Chondrocyte (in vitro differentiated cells): ENCODE measurements at places on chromosomes 5 and 9.
A peak's percentile ranks its signal among the peaks of the same experiment; 100 is the strongest.

GRCh38 chr9:81519816-81520495 lies 169.4 kb downstream of the TLE1 start:
- no peak for DNase-seq

DNA sequence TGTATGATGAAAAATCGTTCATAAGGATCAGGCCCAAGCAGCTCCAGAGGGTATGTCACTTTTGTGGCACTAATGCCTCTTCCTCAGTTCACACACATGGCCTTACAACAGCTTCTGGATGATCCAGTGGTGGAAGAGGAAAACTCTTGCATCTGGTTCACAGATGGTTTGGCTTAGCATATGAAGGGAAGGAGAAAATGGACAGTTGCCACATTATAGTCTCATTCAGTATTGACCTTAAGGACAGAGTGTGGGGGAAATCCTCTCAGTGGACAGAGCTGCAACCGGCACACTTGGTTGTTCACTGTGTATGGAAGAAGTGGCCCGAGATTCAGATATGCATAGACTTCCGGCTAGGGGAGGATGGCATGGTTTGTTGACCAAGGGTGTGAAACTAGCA lies 22.8 kb downstream of the C9orf57 start:
- no peak for DNase-seq

- DNase-seq: no peak
Measured at GRCh38 chr5:158538506-158539074, 561.1 kb downstream of the EBF1 start.

GRCh38 chr9:89793551-89793950 lies 188.7 kb downstream of the GADD45G start:
- DNase-seq: no peak

DNA sequence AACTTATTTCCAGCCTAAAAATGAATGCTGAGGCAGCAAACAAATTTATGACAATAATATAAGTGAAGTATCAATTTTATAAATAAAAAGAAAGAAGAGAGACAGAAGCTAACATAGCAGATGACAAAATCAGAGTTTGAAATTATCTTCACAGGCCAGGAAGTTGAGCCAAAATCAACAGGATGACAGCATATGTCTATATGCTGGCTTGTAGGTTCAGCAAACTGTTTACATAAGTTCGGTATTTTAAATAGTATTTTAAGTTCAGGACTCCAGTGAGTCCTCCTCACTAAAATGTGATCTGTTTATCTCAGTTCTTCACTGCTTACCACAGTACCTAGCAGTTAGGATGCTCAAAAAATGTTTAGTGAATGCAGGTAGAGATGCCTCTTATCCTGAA lies 359.6 kb upstream of the SMC2 start:
- DNase-seq: no peak

DNA sequence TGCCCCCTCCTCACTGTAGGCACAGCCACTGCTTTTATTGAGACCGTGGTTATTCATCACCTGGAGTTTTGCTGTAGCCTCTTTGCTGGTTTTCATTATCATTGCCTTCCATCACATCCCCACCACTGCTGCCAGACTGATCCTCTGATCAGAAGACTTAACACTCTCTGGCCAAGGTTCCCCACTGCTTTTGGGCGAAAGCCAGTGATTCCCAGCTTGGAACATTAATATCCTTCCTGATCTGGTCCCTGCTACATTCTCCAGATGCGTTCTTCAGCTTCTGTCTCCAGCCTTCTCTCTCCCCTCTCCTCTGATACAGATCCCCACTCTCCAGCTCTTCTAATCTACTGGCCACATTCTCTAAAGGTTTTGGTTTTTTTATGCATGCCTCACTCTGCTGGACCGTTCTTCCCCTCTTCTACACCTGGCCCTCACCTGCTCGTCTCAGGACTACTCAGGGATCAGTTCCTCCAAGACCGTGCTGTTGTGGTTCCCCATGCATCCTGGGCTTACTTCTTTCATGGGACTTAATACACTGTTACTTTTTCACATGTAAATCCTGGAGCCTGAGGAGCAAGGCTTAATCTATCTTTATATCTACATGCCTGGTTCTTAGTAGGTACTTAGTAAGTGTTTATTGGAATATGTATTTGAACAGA lies 115.0 kb downstream of the PRKACG start:
- no peak for DNase-seq

GRCh38 chr9:81465468-81466011 lies 223.8 kb downstream of the TLE1 start:
- no peak for DNase-seq

- no peak for DNase-seq
Measured at GRCh38 chr5:143229426-143229895, 174.0 kb downstream of the NR3C1 start.

DNA sequence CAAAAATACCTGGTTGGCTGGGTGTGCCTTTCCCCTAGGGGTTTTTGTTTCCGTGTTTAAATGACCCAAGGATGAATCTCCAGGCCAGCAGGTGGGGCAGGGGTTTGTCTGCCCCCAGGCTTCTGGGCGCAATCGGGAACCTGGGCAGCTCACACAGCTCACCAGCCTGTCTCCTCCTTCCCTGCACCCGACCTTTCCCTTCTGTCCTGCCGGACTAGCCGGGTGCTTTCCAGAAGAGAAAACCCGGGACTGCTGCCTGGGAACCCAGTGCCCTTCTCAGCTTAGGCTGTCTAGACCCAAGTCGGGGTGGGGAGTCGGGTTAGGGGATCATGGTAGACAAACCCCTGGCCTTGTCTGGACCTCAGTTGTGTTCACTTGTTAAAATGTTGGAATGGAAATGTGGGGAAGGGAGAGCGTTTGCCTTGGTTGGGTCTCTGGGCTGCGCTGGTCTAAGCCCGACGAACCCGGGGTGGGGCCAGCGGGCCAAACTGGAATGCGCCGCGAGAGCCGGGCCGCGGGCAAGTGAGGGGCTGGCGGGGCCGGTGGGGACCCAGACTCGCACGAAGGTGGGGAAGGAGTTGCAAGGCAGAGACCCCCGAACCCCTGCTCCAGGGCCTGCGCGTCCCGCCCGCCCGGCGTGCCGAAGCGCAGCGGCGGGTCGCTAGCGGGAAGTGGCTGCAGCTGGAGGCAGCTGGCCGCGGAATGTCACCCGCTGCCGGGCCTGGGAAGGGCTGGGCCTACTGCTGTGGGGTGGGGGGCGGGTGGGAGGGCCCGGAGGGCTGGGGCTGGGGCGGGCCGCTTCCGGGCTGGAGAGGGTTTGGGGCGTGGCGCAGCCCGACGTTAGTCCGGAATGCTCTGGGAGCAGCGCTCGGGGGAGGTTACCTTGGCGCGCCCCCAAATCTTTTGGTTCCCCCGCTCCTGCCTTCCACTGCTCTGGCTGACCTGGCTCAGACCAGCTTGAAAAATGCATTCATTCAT lies 84.6 kb downstream of the DAB2IP start:
- no peak for DNase-seq

DNA sequence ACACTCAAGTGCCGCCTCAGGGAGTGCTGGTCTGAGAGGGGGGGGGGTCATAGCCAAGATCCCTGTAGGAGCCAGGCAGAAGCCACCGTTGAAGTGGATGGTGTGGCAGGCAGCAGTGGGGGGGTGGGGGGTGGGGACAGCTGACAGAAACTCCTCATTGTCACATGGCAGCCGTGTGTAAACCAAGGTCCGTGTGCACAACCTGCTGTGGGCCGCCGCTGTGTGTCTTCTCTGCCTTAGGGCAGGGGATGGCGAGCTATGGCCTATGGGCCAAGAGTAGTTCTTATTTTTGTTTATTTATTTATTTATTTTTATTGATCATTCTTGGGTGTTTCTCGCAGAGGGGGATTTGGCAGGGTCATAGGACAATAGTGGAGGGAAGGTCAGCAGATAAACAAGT lies 13.4 kb downstream of the SQSTM1 start:
- DNase-seq: peak; percentile 37

GRCh38 chr9:22022396-22022795 lies 13.3 kb upstream of the CDKN2B start:
- DNase-seq: no peak

DNA sequence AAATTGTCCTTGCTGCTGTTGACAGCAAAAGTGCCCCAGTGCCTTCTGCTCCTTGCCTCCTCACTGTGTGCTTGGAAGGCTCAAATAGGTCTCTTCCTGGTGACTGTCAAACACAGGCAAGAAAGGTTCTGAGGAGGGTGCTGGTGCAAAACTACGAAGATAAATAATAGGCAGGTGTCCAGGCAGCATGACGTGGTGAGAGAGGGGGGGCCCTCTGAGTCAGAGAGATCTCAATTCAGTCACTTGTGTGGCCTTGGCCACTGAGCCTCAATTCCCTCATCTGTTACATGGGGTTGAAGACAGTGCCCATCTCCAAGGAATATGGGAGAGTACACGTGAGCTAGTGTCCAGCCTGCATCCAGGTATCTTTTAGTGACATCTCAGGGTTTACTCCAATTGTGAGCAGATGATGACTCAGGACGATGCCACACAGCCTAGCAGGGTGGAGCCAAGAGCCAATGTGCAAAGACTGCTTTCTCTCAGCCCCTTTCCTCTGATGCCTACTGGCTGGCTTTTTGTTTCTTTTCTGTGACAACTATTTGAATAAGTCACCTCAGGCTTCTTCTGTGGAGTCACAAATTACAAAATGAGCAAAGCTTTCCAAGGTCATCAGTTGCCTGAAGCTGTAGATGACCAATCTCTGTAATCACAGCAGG lies 29.7 kb upstream of the SMIM32 start:
- no peak for DNase-seq

GRCh38 chr9:105515811-105516413 lies 42.0 kb upstream of the FKTN start:
- DNase-seq: no peak

GRCh38 chr5:52989781-52990527 lies 802 bp downstream of the ITGA2 start:
- no peak for DNase-seq
